ENCODE measurements at places on chromosomes 12 and 14. TPM values are rescaled to one million over a fixed set of nuclear protein-coding genes. Genes with fewer than 3 reads are reported as not detected.

GRCh38 chr14:95520346-95520745, 3.9 kb upstream of the SYNE3 start:
- H3K36me3 ChIP-seq: no peaks in the 10 kb centered on the region
- no peak overlapping the region for H3K4me3 ChIP-seq
- no peak overlapping the region for H3K27ac ChIP-seq
- H3K4me1 ChIP-seq: peaks cover 16% of the 10 kb centered on the region

- no peak overlapping the region for H3K4me3 ChIP-seq
- peaks cover 11% of the 10 kb centered on the region for H3K4me1 ChIP-seq
- DNase-seq: no peak
- H3K27me3 ChIP-seq: no peaks in the 10 kb centered on the region
Observed at GRCh38 chr12:116186482-116187150, 90.9 kb downstream of the MED13L start.

DNA sequence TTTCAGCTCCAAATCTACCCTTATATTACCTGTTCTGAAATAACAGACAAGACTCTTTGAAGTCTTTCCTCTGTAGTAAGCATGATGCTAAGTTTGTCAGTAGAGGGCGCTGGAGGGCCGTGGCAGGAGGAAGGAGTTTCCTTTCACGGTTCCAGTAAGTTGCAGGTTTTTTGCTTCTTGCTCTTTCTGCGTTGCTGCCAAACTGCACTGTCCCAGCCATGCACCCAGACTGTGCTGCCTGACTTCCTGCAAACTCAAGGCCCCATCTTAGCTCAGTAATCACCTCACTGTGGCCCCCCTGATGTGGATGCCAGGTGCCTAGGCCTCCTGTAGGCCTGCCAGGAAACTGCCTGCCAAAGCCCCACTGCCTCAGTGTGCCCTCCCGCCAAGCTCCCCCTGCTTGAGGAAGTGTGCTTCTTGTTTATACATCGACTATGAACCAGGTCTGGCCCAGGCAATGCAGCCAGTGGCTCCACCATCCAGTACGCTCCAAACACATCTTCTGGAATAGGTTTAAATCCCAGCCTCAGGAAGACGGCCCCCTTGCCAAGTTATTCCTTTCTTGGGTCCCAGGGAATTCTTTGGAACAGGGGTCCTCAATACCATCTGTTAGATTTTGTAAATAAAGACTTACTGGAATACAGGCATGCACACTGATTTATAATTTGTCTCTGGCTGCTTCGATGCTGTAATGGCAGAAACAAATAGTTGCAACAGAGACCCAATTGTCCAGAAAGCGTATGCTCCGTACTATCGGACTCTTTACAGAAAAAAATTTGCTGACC, 193.7 kb upstream of the LRIG3 start:
- no peaks in the 10 kb centered on the region for H3K27me3 ChIP-seq
- H3K27ac ChIP-seq: no peak overlapping the region
- no peak overlapping the region for H3K4me3 ChIP-seq
- H3K4me1 ChIP-seq: no peaks in the 10 kb centered on the region
- H3K36me3 ChIP-seq: no peaks in the 10 kb centered on the region

DNA sequence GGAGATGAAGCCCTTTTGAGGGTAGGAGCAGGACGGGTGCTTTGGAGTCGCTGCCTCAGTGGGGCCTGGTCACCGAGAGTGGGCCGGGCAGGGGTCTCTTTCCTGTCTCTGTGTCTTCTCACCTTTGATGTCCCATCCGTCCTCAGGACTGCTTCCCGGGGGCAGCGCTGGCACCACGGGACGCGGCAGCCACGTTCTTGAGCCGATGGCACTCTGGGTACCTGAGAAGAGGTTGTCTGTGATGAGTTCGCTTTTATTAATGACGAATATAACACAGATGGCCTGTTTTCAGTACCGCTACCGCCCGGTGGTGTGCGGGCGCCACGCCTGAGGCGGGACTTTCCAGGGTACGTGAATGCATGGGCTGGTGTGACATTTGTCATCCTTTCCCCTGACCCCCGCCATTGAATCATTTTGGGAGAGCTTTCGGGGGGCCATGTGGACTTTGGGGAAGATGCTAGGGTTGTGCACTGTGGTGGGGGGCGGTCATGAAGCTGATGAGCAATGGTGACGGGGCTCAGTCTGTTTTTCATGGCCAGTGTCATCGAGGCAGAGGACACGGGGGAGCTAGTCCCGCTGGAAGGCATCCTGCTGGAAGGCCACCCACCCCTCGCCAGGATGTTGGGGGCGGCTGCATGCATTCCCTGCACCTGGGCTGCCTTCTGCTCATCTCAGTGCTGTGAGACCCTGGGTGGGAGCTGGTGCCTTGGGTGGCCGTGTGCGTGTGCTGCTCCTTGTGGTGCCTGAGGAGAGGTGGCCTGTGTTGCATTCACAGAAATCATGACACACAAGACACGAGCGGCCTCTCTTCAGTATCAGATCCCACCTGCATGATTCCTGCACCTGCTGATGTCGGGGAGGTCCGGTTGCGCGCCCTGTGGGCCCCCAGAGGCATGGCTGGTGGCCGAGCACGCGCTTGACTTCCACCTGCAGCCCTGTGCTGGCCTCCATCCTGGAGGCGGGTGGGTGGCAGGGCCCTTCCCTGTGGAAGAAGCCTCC, 162.5 kb upstream of the RTL1 start:
- H3K27ac ChIP-seq: no peak overlapping the region
- H3K36me3 ChIP-seq: no peaks in the 10 kb centered on the region
- no peak overlapping the region for H3K4me3 ChIP-seq
- DNase-seq: no peak
- H3K4me1 ChIP-seq: no peaks in the 10 kb centered on the region

DNA sequence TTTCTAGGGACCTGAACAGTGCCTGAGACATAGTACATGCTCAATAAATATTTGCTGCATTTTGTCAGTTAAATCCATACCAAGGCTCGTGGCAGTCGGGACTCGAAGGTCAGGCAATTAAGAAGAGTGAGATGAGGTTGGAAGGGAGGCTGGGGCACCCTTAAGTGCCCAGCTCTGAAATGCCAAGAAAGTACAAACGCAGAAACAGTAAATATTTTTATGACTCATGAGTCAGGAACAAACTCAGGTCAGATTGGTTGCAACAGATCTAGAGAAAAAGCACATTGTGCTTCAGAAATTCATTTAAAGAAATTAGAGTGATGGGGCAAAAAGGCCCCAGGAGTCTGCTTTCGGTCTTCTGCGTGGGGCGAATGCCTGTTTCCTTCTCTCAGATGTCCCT, 83.0 kb upstream of the FZD10 start:
- H3K4me1 ChIP-seq: no peaks in the 10 kb centered on the region
- no peaks in the 10 kb centered on the region for H3K27me3 ChIP-seq

GRCh38 chr12:120925740-120926563, 21.8 kb upstream of the SPPL3 start:
- H3K4me1 ChIP-seq: no peaks in the 10 kb centered on the region
- no peaks in the 10 kb centered on the region for H3K27me3 ChIP-seq
- no peak overlapping the region for H3K27ac ChIP-seq
- H3K36me3 ChIP-seq: no peaks in the 10 kb centered on the region
- H3K4me3 ChIP-seq: no peak overlapping the region

- no peaks in the 10 kb centered on the region for H3K27me3 ChIP-seq
- peaks cover 5% of the 10 kb centered on the region for H3K4me1 ChIP-seq
- no peak for DNase-seq
- H3K36me3 ChIP-seq: no peaks in the 10 kb centered on the region
- no peak overlapping the region for H3K27ac ChIP-seq
Observed at GRCh38 chr12:48109424-48109823, 3.5 kb upstream of the SENP1 start.

- DNase-seq: no peak
- no peaks in the 10 kb centered on the region for H3K27me3 ChIP-seq
- H3K4me1 ChIP-seq: no peaks in the 10 kb centered on the region
- H3K36me3 ChIP-seq: no peaks in the 10 kb centered on the region
- no peak overlapping the region for H3K27ac ChIP-seq
Observed at GRCh38 chr12:18907728-18908127, 169.8 kb downstream of the CAPZA3 start.

GRCh38 chr14:79419571-79420327, 791.6 kb downstream of the DIO2 start:
- peaks cover 10% of the 10 kb centered on the region for H3K4me1 ChIP-seq
- H3K27ac ChIP-seq: no peak overlapping the region

DNA sequence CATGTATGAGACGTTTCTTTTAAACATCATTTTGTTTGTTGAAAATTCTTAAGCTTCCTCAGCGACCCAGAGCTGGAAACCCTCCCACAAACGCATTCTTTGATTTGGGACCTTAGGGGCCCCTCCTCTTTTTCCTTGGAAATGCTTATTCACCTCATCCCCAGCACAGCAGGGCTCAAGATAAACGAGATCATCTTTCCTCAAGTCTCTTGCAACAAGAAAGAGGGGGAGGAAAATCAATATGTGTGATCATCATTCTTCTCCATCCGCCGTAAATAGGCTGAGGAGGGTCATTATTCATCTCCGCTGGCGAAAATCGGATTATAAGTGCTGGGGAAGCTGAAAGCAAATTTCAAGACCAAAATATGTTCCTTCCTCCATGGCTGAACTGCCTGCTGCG, 1415.2 kb downstream of the AACS start:
- no peaks in the 10 kb centered on the region for H3K36me3 ChIP-seq
- H3K27ac ChIP-seq: no peak overlapping the region
- DNase-seq: no peak
- no peaks in the 10 kb centered on the region for H3K4me1 ChIP-seq

DNA sequence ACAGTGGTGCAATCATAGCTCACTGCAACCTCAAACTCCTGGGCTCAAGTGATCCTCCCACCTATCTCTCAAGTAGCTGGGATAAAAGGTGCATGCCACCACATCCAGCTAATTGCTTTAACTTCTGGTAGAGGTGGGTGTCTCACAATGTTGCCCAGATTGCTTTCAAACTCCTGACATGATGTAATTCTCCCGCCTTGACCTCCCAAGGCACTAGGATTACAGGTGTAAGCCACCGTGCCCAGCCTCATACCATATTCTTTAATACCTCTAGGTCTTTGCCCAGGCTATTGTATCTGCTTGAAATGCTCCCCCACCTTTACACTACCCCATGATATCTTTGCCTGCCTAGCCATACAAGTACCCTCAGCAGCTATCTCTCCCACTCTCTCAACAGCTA, 11.3 kb downstream of the R3HDM2 start:
- H3K4me3 ChIP-seq: no peak overlapping the region
- H3K36me3 ChIP-seq: no peaks in the 10 kb centered on the region
- DNase-seq: no peak
- no peak overlapping the region for H3K27ac ChIP-seq
- H3K4me1 ChIP-seq: no peaks in the 10 kb centered on the region
- no peaks in the 10 kb centered on the region for H3K27me3 ChIP-seq

- H3K27me3 ChIP-seq: peaks cover 8% of the 10 kb centered on the region
- H3K36me3 ChIP-seq: no peaks in the 10 kb centered on the region
- no peak overlapping the region for H3K27ac ChIP-seq
Observed at GRCh38 chr12:127455347-127456265, 811.4 kb upstream of the TMEM132C start.

- DNase-seq: no peak
- no peak overlapping the region for H3K27ac ChIP-seq
- H3K27me3 ChIP-seq: no peaks in the 10 kb centered on the region
- H3K4me1 ChIP-seq: no peaks in the 10 kb centered on the region
- no peak overlapping the region for H3K4me3 ChIP-seq
- no peaks in the 10 kb centered on the region for H3K36me3 ChIP-seq
Observed at GRCh38 chr14:96229315-96229714, 24.7 kb downstream of the BDKRB2 start.

The LMO3 gene
- polyA plus RNA-seq: 10.8 TPM

The SLC7A8 gene
- polyA plus RNA-seq: 36.3 TPM

The PLEKHG7 gene
- 0.42 TPM for polyA plus RNA-seq

The CLEC4C gene
- not detected for polyA plus RNA-seq

The TAS2R8 gene
- polyA plus RNA-seq: not detected

The SSPN gene
- 2.1 TPM for polyA plus RNA-seq

The PRKD1 gene
- 3.9 TPM for polyA plus RNA-seq

The NABP2 gene
- polyA plus RNA-seq: 17.9 TPM

Data from pancreas (tissue), 10 donors.